ENCODE measurements at places on chromosomes 5 and 9.

GRCh38 chr9:126513159-126514036 is 100.3 kb upstream of the LMX1B start:
- DNase-seq, result no peak

- no peak for DNase-seq
These were observed 33.9 kb upstream of the JMY start for GRCh38 chr5:79202076-79202475.

- no peak for DNase-seq
These were observed 54.9 kb upstream of the OSMR start for GRCh38 chr5:38790891-38791290.

DNA sequence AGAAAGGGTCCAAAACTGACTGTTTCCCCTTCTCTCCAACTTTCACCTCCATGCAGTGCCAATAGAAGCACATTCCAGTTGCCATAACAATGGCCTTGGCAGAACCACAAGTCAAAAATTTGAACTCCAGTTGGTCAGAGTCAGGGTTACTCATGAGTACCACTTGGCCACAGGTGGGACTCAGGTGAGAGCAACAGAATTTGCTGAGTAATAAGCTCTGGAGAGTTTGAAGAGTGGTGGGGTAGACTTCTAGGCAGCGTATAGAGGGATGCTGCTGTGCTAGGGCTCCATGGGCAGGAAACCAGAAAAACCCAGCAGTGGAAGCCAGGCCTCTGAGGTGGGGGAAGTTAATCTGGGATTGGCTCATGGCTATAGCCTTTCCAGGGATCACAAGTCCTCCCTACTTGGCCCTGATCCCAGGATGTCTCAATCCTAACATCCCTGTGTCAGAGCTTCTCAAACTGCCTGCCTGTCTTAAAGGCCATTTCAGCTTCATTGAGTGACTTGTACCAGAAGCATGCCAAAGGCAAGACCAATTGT is 30.2 kb downstream of the SNX18 start:
- no peak for DNase-seq

DNA sequence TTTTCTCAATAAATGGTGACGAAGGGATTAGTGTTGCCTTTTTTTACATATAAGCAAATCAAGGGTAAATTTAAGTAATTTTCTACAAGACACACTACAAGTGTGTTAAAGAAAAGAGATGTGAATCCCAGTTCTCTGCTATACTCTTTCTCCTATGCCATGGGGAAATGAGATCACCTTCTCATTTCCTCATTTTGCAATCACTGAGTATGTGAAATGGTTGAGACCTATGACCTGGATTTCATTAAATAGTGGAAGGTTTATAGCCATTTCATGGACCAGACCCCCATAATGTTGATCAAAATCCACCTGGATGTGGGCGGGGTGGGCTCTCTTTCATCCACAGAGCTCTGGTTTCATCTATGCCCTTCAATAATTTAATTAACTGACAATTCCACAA is 66.9 kb upstream of the SLIT3 start:
- no peak for DNase-seq

DNA sequence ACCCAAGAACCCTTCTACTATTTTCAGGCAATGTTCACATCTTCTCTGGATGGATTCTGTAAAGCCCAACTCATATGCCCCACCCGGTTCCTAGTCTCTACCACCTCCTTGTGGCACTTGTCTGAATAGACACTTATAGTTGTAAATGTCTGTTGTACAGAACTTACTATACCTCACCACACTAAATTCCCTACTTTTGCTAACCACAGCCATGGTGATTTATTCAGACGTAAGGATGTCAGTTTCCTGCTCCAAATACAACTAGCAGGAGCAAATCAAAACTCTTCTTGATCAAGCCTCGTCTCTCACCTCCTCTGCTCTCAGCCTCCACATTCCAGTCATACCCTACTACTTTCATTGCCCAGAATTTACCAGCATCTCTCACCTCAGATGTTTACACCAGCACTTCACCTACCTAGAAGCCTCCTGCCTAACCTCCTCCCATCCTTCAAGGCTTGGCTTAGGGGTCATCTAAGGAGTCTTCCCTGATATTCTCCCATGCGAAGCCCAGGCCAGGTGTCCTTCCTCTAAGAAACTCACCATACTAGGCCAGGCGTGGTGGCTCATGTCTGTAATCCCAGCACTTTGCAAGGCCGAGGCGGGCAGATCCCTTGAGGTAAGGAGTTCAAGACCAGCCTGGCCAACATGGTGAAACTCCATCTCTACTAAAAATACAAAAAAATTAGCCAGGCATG is 75.5 kb downstream of the MAPKAP1 start:
- no peak for DNase-seq

DNA sequence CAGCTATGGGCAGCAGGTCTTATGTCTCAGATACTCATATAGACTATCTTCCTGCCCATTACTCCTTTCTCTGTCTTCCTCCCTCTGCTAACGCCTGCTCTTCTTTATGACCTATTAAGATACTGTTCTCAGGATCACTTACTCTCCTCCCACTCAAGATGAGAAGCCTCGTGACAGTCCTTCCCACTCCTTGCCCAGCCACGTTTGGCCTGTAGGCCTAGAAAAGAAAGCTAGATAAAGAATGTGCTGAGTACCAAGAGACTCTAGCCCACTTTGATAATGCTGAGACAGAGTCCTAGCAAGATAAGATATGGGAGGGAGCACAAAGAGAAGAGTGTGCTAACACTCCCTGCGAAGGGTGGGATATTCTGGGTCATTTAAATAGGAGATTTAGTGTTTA is 6.8 kb upstream of the DENND4C start:
- no peak for DNase-seq

GRCh38 chr5:151688436-151688835 is 1.7 kb upstream of the SPARC start:
- no peak for DNase-seq

- DNase-seq, result no peak
These were observed 717.8 kb downstream of the DTWD2 start for GRCh38 chr5:118270526-118270925.

- DNase-seq, result no peak
These were observed 2.4 kb downstream of the FAM200C start for GRCh38 chr5:160397492-160397891.

DNA sequence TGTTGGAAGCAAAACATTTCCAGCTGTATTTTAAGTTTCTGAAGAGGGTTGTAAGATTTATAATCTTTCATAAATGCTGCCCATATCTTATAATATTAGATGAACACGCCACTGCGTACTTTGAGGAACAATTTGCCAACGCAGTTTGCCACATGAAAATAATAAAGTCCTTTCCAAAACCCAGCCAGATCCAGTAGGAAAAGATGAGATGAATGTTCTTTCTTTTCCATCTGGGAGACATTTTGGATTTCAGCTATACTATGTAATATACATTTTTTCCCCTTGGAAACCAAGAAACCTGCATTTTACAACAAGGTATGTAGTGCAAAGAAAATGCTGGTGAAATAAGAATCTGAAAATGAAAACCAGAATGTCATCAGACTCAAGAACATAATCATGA is 125.4 kb downstream of the NFIB start:
- no peak for DNase-seq

DNA sequence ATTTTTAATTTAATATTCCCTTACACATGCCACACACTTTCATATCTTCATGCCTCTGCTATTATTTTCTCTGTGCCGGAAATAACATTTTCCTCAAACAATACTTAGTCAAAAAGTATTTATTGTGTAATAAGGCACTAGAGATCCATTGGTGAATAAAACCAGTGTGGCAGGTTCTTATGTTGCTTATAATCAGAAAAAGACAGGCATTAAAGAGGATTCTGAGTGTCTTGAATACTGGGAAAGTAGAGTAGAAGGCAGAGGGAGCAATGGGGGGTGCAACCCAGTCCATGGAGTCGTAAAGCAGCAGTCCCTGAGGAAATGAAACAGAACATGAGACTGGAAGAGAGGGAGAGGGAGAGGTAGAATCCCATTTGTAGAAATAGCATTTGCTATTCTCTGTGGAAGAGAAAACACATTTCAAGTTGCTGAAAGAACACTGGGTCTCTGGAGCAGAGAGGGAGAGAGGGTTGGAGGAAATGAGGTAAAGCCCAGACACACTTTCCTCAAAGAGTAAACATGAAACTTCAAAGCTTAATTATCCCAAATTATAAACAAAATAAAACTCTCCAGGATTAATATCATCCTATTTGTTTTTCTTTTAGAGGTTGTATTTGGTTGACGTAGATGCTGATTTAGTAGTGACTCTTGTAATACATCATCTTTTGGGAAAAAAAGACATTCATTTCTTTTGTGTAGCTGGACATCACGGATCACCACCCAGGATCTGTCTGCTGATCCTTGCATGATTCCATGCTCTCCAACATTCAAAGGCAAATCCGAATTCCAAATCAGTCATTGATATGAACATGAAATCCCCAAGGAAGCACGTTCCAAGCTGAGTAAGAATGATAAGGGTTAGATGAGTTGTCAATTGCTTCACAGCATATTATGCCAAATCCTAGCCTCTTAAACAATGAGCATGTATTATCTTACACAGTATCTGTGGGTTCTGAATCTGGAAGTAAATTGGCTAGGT is 37.4 kb upstream of the GRAMD2B start:
- no peak for DNase-seq

- DNase-seq, result no peak
These were observed 347.4 kb upstream of the NUDT12 start for GRCh38 chr5:103910011-103910410.

GRCh38 chr9:93256878-93257807 is 73.2 kb downstream of the WNK2 start:
- no peak for DNase-seq

DNA sequence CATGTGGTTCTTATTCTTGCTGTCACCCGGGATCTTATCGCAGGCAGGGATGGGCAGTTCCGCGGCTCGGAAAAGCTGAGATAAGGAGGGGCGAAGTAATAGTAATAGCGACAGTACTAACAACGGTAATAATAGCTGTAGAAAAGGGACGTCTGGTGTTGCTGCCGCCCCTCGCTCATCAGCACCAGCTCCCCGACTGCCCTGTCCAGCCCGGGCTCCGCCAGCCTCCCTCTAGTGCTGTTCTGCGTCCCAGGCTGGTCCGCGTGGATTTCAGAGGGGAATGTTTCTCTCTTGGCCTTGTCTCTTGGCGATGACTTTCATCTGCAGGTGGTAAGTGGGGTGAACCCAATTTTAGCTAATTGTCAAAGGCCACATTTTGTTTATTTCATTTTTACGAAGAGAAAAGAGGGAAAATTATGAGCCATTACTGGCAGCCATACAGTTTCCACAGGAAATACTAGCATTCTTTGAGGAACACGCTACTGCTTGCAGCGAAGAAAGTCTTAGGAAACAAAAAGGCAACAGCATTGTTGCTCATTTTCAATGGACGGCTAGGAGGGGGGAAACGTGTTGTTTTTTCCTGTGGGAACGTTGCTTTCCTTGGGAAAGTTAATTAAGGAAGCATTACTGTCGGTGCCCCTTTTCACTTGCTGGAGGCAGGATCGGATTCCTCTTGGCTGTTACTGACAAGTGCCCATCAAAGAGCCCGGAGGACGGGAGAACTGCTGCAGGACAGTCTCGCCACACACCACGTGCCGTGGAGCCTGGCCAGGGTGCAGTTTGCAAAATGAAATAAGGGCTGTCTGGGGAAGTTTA is 762 bp downstream of the SNCAIP start:
- no peak for DNase-seq

DNA sequence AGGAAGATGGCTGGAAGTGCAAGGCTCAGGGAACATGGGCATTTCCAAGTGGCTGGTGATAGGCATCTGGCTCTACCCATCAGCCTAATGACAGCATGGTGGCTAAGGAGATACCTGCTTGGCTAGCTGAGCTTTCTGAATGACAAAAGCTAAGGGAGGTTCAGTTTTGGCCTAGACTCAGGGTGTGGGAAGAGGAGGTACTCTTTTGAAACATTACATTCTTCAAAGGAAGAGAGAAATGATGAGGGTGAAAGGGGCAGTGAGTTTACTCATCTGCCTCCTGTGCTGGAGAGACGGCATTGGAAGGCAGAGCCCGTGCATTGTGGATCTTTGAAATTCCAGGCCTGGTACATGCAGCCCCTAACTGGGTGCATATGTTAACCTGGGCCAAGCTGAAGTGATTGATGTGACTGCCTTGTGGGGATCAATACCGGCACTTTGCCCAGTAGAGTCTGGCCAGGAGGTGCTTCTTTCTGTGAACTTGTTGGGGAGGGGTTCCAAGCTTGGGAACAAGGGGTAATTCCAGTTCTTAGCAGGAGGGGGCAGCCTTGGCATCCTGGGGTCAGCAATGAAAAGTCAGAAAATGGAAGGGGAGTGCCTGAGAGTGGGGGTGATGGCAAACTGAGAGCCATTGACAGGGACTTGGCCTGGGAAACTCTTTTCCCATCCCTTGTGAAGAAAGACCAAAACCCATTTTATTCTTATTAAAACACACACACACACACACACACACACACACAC is 108.6 kb downstream of the ACER2 start:
- no peak for DNase-seq

DNA sequence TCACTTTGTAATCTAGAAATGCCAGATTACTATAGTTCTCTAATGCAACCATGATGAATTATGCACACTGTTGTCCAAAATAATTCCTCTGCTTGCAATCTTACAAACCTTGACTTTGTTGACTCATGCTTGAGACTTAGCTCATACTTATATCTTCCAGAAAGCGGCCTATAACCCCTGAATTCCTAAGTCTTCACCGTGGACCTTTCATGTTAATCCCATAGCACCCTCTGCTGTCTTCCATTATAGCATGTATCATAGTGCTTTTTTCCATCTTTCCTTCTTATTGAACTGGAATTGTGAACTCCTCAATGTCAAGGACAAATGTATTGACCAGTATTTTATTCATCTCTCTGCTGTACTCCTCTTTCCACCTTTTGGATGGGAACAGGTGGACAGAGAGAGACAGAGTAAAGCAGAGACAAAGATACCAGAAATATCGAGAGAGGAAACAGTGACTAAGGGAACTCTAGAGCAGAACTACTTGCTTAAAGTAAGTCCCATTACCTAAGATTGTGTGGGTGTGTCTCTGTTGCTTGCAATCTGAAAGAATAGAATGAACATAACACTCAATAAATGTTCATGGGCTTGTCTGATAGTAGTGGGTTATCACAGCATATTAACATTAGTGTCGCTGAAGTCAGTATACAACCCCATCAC is 110.0 kb downstream of the LURAP1L start:
- no peak for DNase-seq

GRCh38 chr9:124657516-124657915 is 113.6 kb downstream of the NR6A1 start:
- DNase-seq, result no peak

DNA sequence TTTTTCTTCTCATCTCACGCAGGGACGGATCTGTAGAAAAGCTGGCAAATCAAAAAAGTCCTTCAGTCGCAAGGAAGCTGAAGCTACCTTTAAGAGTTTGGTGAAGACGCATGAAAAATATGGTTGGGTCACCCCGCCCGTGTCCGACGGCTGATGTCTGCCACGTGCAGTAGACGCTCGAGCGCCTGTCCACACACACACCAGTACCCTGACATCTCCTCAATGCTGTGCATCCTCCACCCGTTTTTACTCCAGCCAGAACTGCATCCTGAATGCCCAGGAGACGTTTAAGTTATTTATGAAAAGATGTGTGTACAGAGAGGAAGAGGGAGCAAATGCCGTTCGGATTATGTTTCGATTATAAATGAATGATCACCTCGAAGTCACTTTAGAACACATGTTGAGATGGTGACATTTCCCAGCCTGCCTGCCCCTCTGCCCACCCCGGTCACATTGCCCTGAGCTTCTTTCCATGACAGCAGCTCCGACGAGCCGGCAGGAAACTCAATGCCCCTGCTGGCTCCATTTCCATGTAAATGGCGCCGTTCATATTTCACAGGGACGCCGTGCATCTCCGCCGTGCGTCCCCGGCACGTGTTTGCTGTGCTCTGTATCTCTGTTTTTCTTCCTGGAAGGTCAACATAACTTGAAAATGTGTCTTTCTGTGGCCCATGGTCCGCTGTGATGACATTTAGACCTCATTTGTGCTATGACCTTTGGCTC is 42.7 kb downstream of the UBE2QL1 start:
- no peak for DNase-seq

Data from stimulated activated CD8-positive, alpha-beta memory T cell treated with anti-CD3 and anti-CD28 coated beads, Interleukin-15, amount 100 ng/mL, for 24 hours (primary cell).